ENCODE measurements at places on chromosomes 3 and 15.

DNA sequence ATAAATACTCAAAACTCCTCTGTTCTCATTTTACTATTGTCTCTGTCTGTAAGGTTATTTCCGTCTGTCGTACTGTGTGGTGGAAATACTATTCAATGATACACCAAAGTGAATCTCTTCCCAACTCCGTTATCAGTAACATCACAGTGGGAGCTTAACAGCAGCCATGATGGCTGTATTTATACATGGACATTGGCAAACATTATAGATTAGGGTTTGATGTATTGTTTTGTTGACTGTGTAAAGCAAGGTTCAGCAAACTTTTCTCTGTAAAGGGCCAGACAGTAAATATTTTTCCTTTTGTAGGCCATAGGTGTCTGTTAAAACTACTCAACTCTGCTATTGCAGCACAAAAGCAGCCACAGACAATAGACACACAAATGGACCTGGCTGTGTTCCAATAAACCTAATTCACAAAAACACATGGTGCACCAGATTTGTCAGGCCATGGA lies 23.2 kb downstream of the LIPC start:
- DNase-seq: no peak

GRCh38 chr3:187522293-187522692 lies 147.9 kb downstream of the SST start:
- no peak for DNase-seq

DNA sequence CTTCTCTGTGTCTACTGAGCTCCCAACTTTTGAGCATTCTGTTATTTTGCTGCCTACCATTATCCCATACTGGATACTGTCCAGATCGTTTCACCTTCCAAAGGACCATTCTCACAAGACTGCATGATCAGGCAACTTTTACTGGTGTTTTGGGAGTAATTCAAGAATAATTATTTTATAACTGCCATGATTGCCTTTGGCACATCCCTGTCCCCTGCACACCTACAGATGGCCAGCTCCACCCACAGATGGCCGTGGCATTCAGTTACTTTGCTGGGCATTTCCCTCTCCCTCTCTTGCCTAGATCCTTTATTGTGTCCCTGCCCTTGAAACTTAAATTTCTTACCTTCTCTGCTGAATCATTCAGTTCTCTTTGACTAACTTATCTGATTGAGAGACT lies 263.9 kb downstream of the DIPK2A start:
- no peak for DNase-seq

DNA sequence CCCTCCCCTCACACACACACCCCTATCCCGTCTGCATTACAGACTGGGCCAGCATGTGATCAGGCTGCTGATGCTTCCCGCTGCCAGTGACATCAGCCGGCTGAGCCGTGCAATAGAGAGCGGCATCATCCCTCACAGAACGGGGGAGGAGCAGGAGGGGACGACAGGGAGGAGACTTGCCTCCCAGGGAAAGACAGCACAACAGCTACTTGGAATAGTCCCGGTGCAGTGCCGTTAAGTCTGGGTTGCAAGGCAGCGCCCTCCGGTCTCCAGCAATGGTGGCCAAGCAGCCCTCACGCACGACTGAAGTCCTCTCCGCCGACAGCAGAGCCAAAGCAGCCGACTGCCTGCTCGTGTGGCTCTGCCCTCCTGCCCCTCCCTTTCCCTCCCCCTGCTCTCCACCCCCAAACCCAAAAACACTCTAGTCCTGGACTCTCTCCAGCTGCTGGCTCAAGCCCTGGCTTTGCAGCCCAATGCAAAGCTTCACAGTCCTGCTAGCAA lies 31.5 kb upstream of the RPS17 start:
- no peak for DNase-seq

- no peak for DNase-seq
Observed at GRCh38 chr15:101489237-101489598, 289 bp downstream of the PCSK6 start.

DNA sequence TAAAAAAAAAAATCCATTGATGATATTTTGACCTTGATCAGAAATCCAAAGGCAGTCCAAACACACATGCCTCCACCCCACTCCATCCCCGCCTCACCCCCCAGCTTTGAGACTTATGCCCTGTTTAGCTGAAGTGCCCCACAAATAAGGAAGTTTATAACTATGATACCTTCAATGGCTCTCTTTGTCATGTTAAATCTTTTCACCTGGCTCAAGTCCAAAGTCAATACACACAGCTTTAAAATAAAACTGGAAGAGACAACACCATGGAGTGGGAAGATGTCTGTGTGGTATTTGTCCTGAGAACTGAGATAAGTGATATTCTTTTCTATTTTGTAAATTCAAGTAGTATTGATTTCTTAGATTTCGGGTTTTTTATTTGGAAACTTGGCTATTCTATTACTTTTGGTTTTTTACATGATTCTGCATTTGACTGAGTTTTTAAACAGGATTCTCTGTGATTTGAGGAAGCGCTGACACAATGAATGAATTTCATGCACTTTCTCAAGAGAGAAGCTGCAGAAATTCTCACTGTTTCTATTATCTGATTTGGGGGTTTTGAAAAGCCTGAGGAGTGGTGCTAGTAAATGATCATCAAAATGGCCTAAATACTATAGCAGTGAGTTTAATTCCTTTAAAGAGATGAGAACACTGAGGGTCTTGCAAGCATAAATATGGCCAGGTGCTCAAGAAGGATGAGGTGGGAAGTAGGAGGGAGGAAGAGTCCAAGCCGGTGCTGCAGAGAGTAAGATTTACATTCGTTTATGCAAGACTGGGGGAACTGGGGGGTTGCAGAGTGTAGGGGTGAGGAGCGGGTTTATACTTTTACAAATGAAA lies 5.2 kb downstream of the FOXB1 start:
- DNase-seq: no peak

GRCh38 chr3:146359841-146360240 lies 108.9 kb upstream of the PLSCR4 start:
- DNase-seq: no peak

DNA sequence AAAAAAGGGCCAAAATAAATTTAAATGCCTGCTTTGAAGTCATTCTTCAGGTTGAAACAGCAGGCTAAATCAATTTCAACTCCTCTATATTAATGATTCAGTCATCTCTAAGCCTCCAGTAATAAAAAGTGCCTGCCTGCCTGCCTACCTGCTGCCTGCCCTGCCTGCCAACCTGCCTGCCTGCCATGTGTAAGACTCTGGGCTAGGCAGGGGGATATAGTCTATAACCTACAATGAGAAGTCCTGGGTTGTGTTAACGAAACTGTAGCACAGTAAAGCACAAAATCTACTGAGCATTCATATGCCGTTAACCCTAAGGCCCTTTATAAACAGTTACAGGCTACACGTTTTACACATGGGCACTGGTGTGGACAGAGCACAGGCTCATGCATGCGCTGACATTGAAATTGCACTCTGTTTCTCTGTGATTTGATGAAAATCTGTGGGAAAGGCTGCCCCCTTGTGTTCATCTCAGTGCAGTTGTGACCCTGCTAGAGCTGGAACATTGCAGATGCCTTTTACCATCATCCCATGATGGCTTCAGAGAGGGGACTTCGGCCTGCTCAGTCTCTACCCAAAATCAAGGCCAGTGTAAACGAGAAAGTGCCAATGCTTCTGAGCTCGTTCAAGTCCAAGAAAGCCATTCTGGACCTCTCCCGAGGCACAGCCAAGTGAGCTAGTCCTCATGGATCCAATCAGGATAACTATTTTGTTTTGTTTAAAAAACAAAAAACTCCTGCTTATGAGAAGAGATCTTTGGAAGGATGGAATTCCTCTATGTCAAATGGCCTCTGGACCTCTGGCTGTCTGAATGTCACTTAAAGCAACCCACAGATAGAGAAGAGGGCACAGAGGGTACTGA lies 64.6 kb downstream of the EFL1 start:
- DNase-seq: no peak

GRCh38 chr3:48514431-48515227 lies 10.7 kb upstream of the SHISA5 start:
- peak; percentile 96 for DNase-seq

DNA sequence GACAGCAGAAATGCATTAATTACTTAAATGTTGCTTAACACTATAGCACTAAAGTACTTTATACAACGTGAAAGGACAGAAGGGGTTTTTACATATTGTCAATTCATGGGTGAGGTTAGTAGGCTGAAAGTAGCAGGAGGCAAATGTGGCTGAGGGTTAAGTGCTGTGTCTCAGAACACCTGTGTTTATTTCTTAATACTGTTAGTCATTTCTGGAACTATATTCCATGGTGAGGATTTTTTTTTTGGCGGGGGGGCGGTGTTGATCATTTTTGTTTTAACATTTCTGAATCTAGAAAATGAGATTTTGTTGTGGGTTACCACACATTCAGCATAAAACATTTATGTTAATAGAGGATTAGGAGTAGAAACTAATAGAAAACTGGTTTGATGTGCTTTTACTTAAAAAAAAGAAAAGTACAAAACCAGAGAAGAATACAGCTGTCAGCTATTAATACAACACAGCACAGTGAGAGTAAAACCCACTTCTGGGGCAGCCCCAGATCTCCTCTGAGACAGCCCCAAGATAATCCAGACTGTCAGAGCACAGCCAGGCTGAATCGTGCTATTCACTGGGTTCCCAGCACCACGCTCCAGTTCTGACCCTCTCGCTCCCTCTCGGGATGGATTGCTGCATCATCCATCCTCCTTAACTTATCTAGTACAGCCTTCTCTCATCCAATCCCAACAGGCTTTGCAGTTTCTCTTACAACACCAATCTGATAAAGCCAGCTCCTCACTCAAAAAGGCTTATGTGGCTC lies 307.7 kb downstream of the TUSC7 start:
- DNase-seq: no peak

GRCh38 chr3:22263042-22263441 lies 512.0 kb upstream of the ZNF385D start:
- DNase-seq: no peak

GRCh38 chr3:117674321-117674720 lies 964.7 kb downstream of the TUSC7 start:
- DNase-seq: no peak

GRCh38 chr3:79976466-79976865 lies 208.7 kb upstream of the ROBO1 start:
- DNase-seq: no peak

DNA sequence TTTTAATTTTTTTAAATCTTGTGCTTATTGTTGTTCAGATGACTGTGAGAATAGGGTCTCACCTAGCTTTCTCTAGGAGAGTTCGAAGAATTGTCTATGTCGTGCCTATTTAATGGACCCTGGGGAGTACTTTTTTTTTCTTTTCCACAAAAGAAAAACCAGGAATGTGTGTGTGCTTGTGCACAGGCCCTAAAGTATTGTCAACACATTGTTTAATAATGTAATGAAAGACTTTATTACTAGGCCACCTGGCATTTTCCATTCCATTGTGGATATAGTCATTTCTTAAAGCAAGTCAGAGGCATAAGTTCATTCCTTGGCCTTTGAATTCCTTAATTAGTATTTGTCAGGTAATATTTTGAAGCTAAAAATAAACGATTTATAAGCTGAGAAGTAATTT lies 135.9 kb downstream of the KLHL25 start:
- no peak for DNase-seq

GRCh38 chr3:157650172-157650571 lies 147.0 kb upstream of the VEPH1 start:
- no peak for DNase-seq

- DNase-seq: no peak
Observed at GRCh38 chr3:113977822-113978221, 30.0 kb downstream of the ZDHHC23 start.

GRCh38 chr3:152283492-152284381 lies 15.0 kb downstream of the MBNL1 start:
- DNase-seq: no peak

GRCh38 chr15:29289173-29289572 lies 19.6 kb upstream of the NSMCE3 start:
- DNase-seq: no peak

GRCh38 chr3:189038773-189039745 lies 132.7 kb upstream of the TPRG1 start:
- DNase-seq: no peak

GRCh38 chr15:64695561-64695992 lies 79.8 kb downstream of the RBPMS2 start:
- no peak for DNase-seq

DNA sequence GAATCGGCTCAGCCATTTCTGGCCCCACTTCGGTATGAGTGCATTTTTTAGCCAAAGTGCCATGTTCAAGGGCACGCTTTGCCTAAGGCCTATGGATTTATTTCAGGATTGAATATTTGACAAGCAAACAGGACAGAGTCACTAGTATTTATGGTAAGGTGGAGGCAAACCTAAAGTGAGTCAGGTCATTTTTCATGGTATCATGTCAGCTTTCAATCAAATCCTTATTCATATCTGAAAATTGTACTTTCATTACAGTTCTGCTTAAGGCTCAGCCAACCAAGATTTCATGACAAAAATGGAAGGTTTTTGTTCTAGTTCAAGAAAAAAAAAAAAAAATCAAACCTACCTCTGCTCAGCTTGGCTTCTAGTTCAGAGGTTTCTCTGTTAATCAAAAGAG lies 30.5 kb upstream of the ICE2 start:
- no peak for DNase-seq
